IMR-90 (cell line): ENCODE measurements at places on chromosomes 16 and 17. TPM values are rescaled to one million over a fixed set of nuclear protein-coding genes. Genes with fewer than 3 reads are reported as not detected.

The KIF2B gene
- not detected in 2 replicates for total RNA-seq

GRCh38 chr17:40551879-40552768 lies 13.1 kb downstream of the CCR7 start:
- DNase-seq: peak; percentile 99

The TTC19 gene
- total RNA-seq: 12.9 and 19.2 TPM in 2 replicates

The HID1 gene
- total RNA-seq: 0.18 and 0.56 TPM in 2 replicates

- no peak for DNase-seq
These were observed 20.9 kb downstream of the GAN start for GRCh38 chr16:81335669-81336068.

DNA sequence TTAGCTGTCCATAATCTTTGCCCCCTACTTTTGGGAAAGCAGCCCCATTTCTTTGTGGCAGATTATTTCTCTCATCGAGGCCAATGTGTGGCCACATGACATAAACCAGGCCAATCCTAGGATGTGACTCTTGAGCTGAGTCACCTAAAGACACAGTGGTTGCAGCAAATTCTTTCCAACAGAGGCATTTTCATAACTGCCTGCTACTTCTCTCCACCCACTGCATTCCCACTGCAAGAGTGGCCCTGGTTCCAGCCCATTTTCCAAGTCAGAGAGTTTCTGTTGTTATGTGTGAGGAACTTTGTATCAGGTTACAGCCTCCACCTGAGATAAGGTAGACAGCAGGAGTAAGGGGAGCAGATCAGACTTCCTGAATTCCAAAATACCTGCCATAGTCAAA lies 195.2 kb downstream of the RGS9 start:
- peak; percentile 66 for DNase-seq

GRCh38 chr17:65058146-65058545 lies 1.6 kb upstream of the GNA13 start:
- no peak for DNase-seq

GRCh38 chr17:17206913-17207335 lies 791 bp upstream of the PLD6 start:
- DNase-seq: no peak

The SLC39A11 gene
- total RNA-seq: 12.5 and 14.3 TPM in 2 replicates

The CAPNS2 gene
- total RNA-seq: 0.56 and 0.72 TPM in 2 replicates

The CDRT15L2 gene
- not detected in 2 replicates for total RNA-seq

- no peak for DNase-seq
These were observed 725 bp downstream of the ABCA3 start for GRCh38 chr16:2339521-2340484.

- DNase-seq: no peak
These were observed 11.9 kb downstream of the TMEM204 start for GRCh38 chr16:1545044-1546040.

The RFWD3 gene
- 27.6 and 28.3 TPM in 2 replicates for total RNA-seq

- DNase-seq: no peak
These were observed 51.0 kb upstream of the TOX3 start for GRCh38 chr16:52597772-52598483.

The FZD2 gene
- total RNA-seq: 21.3 and 22.8 TPM in 2 replicates

GRCh38 chr17:34434052-34434451 lies 71.0 kb upstream of the CCL1 start:
- no peak for DNase-seq

DNA sequence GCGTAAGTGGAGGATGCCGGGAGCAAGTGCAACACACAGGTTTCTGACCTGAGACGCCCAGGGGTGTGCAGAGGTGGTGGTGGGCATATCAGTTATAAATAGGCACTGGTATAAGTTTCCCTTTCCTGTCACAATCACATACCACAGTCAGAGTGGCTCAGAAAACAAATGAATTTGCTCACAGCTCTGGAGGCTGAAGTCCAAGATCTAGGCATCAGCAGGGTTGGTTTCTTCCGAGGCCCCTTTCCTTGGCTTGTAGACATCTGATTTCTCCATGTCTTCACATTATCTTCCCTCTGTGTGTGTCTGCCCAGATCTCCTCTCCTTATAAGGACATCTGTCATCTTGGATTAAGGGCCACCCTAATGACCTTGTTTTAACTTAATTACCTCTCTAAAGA lies 250.5 kb upstream of the TNRC6C start:
- DNase-seq: no peak

The ELMO3 gene
- total RNA-seq: 0.28 and 0.36 TPM in 2 replicates

DNA sequence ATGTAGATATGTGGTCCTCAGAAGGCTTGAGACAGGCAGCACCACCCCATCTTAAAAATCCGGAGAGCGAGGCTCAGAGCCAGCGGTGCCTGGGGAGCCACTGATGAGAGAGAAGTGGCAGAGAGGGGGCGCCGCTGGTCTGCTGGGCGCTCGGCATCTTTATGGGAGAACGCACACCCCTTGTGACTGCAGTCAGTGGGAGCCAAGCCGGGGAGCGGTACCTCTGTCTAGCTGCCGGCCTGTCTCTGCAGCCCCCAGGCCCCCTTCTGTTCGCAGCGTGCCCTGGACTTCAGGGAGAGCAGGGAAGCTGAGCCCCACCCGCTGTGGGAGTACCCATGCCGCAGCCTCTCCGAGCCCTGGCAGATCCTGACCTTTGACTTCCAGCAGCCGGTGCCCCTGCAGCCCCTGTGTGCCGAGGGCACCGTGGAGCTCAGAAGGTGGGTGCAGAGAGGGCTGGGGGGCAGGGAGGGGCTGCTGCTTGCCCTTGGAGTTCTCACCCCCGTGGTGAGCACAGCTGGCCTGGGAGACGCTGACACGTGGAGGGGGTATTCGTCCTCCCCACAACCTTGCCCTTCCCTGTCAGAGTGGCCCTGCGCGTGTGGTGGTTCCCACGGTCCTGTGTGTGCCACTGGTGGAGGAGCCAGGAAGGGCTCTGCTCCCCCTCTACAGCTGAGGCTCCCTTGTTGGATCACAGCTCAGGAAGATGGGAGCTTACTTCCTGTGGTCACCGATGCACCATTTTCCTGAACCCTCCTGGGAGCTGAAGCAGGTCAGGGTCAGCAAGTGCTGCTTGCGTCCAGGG lies 44.8 kb downstream of the PRMT7 start:
- DNase-seq: no peak

- no peak for DNase-seq
These were observed 24.0 kb upstream of the GINS2 start for GRCh38 chr16:85712801-85713200.

GRCh38 chr16:8847145-8847544 lies 21.7 kb downstream of the CARHSP1 start:
- no peak for DNase-seq

GRCh38 chr16:49670627-49671026 lies 185.3 kb downstream of the ZNF423 start:
- no peak for DNase-seq

DNA sequence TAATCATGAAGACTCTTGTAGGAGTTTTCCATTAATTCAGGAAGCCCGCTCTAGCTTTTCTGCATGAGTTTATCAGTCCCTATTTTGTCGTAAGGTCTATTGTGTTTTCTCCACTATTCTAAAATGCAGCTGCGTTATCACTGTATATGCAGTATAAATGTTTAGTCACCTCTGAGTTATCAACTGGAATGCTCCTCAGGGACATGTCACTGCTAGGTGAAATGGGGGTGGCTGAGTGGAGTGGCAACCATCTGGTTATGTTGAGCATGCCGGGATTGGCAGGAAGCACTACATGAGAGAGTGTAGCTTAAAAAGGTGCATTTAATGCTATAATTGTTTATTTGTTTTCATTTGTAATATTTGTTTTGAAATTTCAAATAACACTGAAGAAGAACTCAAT lies 285.2 kb upstream of the ELAC2 start:
- DNase-seq: no peak

- no peak for DNase-seq
These were observed 47.6 kb upstream of the RBBP6 start for GRCh38 chr16:24491731-24492130.

DNA sequence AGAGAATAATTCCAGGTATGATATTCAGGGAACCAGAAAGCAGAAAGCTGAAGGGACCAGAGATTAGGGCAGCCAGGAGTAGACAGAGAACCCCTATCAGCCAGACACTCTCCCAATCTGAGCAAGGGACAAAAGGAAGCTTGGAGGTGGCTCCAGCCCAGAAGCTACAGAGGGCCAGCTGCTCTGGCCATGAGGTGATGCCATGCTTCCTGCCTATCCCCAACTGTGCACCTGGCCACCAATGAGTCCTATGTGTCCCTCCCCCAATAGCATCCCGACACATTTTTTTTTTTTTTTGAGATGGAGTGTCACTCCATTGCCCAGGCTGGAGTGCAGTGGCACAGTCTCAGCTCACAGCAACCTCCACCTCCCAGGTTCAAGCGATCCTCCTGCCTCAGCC lies 30.0 kb downstream of the NSMCE1 start:
- no peak for DNase-seq

DNA sequence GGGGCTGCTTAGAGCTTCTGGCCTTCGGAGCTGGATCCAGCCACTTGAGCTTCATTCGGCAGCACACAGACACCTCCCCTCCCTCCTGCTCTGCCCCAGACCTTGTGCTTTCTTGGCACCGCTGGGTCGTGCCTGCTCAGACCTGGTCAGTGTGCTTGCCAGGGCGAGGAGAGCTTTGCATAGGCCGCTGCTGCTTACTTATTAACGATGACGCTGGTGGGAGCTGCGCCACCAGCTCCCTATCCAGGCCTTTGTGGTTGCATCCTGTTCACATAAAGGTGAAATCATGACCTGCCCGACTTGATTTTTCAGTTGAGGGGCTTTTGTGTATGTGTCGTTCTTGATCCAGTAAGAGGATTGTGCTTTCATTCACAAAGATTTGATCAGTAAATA lies 101.1 kb downstream of the MSI2 start:
- no peak for DNase-seq

- DNase-seq: no peak
These were observed 224.2 kb downstream of the PARN start for GRCh38 chr16:14405611-14406537.

- DNase-seq: peak; percentile 2
These were observed 606.2 kb downstream of the WWOX start for GRCh38 chr16:78705694-78706093.

GRCh38 chr16:50588276-50588675 lies 40.1 kb downstream of the NKD1 start:
- DNase-seq: no peak

DNA sequence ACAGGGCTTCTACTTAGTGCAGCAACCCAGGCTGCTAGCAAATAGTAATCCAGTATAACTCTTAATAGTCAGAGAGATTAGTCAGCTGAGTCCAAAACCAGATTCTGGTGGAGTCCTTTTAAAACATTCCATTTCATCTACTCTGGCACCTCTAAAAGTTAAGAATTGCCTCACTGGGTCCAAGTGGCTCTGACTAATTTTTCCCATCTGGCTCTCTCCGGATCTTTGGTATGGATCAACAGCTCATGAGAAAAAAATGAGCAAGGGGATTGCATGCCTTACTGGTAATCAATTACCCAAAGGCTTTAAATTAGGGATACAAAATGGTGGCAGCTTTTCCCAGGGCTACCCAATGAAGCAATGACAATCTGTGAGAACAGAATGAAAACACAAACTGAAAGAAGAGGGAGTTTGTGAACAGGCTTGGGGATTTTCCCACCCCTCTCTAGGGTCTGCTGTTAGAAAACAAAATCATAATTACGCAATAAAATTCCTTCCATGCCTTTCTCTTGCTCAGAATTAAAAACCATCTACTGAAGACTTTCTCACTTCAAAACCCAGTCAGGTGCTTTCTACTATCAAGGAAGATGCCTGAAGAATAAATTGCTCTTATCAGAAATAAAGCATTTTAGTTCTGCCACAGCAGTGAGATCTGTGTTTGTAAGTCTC lies 84.6 kb upstream of the PMFBP1 start:
- DNase-seq: peak; percentile 73
